Progenitor cell of endocrine pancreas (in vitro differentiated cells): ENCODE measurements at places on chromosomes 5 and 9.

DNA sequence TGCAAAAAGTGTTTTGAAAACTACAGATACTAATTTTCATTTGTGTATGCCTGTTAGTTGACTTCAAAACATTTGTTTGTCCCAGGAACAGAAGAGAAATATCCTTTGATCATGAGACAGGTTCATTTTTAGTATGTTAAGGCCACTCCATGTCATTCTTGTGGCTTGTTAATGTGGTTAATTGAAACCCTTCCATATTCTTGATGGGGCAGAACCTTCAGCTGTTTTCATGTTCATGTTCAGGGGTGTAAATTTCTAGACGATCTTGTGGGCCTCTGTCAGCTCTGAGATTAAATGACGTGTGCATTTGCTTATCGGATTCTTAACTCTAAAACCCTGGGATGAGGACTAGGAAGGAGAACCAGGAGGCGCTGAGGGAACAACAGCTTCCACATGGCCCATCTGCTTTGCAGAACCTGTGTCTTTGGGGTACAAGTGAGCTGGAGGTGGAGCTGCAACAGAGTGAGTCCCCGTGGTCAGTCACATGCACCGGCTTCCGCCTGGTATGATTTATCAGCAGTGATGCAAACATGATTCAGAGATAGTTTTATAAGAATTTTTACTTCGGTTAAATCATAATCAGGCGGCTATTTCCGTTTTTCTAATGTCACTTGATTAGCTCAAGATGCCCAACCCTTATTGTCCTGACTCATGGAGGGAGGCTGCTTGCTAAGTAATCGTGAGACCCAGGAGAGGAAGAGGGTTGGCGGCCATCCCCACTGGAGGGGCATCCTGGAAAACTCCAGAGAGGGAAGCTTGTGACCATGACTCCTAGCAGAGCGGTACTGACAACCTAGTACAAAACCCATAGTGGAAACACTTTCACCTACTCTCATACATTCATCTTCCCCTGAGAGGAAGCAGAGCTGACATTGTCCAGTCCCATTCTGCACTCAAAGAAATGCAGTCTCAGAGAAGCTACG is 138.4 kb downstream of the C9orf152 start:
- peaks cover 31% of the 10 kb centered on the region for H3K27me3 ChIP-seq
- H3K27ac ChIP-seq = no peak overlapping the region
- no peak for DNase-seq
- no peak overlapping the region for H3K4me3 ChIP-seq
- no peaks in the 10 kb centered on the region for H3K36me3 ChIP-seq

DNA sequence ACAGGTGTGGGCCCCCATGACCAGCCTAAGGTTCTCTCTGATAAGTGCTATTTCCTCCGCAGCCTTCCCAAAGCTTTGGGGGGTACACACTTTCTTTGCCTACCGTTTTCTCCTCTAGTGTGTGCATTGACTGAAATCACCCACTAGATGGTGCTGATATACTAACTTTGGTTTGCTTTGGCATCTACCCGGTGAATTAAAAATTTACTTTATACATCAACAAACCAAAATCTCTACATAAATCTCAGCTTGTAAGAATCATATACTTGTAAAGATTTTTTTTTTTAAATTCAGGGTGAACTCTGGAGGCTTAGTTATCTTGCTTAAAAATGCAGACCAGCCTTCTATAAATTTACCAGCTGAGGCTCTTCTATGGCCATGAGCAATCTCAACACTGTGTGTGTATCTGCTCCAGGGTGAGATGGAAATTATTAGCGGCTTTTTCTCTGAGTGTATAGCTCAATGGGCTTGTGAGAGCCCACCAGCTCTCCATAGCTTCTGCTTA is 475.7 kb upstream of the TNC start:
- H3K4me3 ChIP-seq = no peak overlapping the region
- no peak for DNase-seq
- H3K4me1 ChIP-seq = peaks cover 13% of the 10 kb centered on the region

- H3K27ac ChIP-seq = no peak overlapping the region
- no peak overlapping the region for H3K4me3 ChIP-seq
- H3K27me3 ChIP-seq = no peaks in the 10 kb centered on the region
- H3K4me1 ChIP-seq = peaks cover 12% of the 10 kb centered on the region
- DNase-seq = no peak
- no peaks in the 10 kb centered on the region for H3K36me3 ChIP-seq
Observed at GRCh38 chr9:127991757-127992274, 11.0 kb upstream of the EEIG1 start.

DNA sequence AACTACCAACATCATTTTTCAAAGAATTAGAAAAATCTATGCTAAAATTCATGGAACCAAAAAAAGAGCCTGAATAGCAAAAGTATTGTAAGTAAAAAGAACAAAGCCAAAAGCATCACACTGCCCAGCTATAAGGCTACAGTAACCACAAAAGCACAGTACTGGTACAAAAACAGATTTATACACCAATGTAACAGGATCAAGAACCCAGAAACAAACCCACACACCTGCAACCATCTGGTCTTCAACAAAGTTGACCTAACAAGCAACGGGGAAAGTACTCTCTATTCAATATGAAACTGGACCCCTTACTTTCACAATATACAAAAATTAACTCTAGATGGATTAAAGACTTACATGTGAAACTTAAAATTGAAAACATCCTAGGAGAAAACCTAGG is 94.2 kb upstream of the TARS1 start:
- H3K27ac ChIP-seq = no peak overlapping the region
- H3K4me3 ChIP-seq = no peak overlapping the region
- H3K36me3 ChIP-seq = no peaks in the 10 kb centered on the region
- no peak for DNase-seq
- H3K27me3 ChIP-seq = no peaks in the 10 kb centered on the region

GRCh38 chr5:174187001-174187400 is 141.5 kb downstream of the NSG2 start:
- H3K27ac ChIP-seq = no peak overlapping the region
- H3K4me3 ChIP-seq = no peak overlapping the region
- no peaks in the 10 kb centered on the region for H3K36me3 ChIP-seq
- no peak for DNase-seq
- peaks cover 9% of the 10 kb centered on the region for H3K4me1 ChIP-seq
- peaks cover 22% of the 10 kb centered on the region for H3K27me3 ChIP-seq

DNA sequence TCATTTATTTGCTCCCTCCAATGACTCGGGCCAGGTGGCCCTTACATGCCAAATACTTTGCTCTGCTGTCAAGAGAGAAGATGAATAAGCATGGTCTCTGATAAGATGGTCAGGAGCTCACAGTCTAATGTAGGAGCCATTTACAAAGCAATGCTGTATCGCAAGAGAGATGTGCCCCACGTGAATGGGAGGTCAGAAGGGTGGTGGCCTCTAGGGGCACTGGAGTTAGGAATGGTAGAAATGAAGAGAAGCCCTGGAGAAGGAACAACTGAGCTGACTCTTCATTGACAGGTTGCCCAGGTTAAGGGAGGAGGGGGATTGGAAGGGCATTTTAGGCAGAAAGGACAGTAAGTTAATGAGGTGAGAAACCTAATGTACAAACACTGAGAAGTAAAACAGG is 286.5 kb downstream of the KCTD16 start:
- peaks cover 12% of the 10 kb centered on the region for H3K36me3 ChIP-seq
- H3K4me1 ChIP-seq = peaks cover 50% of the 10 kb centered on the region
- no peaks in the 10 kb centered on the region for H3K27me3 ChIP-seq
- no peak overlapping the region for H3K4me3 ChIP-seq
- H3K27ac ChIP-seq = peak overlapping the region; percentile 71
